A673 (cell line): ENCODE measurements at places on chromosomes 4 and X.

DNA sequence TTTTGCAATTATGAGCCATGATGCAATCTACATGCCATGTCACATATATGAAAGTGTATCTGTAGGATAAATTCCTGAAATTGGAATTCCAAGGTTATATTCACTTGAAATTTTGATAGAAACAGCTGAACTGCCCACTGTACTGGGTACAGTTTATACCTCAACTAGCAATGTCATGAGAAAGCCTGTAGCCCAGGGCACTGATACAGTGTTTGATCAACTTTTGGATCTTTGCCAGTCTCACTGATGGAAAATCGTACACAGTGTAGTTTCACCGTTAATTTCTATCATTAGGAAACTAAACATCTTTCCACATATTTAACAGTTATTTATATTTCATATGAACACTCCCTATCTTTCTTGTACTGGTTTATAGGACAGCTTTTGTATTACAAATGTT is 34.2 kb downstream of the TAPT1 start:
- no peak for DNase-seq

GRCh38 chrX:38879631-38880220 is 78.5 kb downstream of the MID1IP1 start:
- DNase-seq = no peak

GRCh38 chr4:48262926-48263325 is 6.7 kb downstream of the TEC start:
- DNase-seq = no peak

GRCh38 chr4:183968502-183968901 is 63.4 kb downstream of the STOX2 start:
- DNase-seq = no peak

DNA sequence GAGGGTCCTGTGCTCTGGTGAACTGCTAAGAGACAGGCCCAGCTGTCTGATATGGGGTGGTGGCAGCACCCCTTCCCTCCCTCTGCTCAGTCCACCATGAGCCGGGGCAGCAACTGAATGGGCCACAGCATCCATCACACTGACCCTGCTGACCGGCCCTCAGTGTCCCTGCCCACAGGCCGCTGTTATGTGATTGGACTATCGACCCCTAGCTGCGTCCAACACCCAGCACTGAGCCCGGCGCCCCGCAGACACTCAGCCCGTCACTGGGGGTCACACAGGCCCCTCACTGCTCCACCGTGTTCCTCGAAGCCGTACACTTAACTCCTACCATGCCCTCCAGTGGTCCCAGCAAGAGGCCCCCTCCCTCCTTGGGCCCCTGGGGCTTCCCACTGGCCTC is 88.8 kb upstream of the PSAPL1 start:
- no peak for DNase-seq

GRCh38 chr4:87864321-87864720 is 31.6 kb downstream of the MEPE start:
- no peak for DNase-seq

GRCh38 chr4:147782087-147782781 is 50.3 kb downstream of the ARHGAP10 start:
- peak; percentile 92 for DNase-seq

DNA sequence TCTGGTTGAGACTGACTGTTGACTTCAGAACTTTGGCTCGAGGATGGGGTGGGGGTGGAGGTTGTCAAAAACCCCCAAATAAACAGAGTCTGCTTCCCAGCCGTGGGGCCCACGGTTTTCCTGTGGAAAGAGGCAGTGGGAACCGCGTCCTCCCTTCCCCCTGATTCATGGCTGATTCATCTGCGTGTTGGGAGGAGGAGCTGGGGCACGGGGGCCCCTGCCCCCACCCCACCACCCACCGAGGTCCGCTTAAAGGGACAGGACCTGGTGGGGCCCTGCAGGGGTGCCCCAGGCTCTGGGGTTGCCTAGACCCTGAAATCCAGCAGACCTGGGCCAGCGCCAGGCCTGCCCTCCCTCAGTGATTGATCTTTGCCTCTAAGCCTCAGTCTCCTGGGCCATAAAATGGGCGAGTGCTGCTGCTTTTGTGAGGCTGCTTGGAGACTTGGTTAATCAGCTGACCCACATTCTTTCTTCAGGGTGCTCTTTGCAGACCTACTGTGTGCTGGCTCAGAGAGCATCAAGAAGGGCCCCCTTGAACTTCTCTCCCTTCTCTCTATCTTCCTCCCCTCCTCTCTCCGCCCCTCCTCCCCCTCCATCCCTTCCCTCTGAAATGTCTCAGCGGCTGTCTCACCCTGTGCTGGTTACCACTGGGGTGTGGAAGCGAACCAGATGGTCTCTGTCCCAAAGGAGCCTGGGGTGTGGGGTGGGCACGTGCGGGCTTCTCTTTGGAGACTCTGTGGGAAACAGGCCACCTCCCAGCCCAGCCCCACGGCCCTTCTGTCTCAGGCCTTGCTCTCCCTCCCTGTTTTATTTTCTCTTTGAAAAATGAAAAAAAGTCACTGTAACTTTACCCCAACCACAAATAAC is 9.1 kb downstream of the HTRA3 start:
- DNase-seq = no peak

GRCh38 chrX:95057341-95057740 is 1383.3 kb downstream of the FAM133A start:
- DNase-seq = no peak

GRCh38 chrX:130637591-130637990 is 235.8 kb downstream of the RBMX2 start:
- no peak for DNase-seq

GRCh38 chr4:24578364-24578763 is 6.0 kb downstream of the DHX15 start:
- DNase-seq = no peak

DNA sequence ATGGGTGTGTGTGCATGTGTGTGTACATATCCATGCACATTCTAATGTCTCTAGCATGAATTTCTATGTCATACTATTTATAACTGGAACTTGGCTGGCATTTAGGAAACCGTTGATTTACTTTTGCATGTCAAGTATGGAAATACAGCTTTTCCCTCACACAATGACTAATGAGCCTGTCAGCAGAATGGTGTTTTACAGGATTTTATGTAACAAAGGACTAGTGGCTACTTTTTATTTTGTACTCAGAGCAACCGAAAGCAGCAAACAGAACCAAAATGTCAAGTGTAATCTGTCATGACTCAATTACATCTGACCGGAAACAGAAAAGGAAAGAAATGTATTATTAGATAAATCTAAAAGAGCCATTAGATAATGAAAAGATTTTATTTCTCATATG is 1911.5 kb upstream of the AGA start:
- DNase-seq = no peak

- no peak for DNase-seq
Measured at GRCh38 chrX:8520791-8521190, 56.2 kb downstream of the VCX3B start.

GRCh38 chr4:145538596-145538995 is 56.9 kb downstream of the SMAD1 start:
- no peak for DNase-seq

DNA sequence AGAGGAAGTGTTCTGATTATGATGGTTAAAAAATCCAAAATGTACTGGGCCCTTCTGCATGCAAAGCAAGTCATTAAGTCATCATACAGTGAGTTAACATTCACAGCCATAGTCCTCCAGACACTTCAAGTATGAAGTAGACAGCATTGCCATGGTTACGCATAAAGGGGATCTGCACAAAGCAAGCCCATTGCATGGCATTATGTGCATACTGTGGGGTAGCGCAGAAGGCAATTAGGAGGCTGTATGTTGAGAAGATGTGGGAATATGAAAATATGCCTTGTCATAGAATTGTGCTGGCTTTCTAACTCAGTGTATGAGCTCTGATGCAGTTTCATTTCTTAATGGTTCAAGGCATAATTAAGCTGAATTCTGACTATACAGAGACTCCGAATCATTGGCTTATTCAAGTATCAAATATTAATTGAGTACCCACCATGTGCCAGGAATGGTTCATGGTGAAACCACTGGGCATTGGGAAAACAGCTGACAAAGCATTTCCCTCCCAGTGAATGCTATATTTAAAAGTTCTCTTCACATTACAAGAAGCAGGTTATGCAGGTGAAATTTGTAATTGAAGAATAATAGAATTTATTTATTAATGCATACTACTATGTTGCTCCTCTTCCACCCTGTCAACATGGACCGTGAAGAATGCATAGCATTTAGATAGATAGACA is 588.9 kb downstream of the ZNF674 start:
- DNase-seq = no peak

GRCh38 chr4:15398001-15398400 is 29.8 kb upstream of the C1QTNF7 start:
- no peak for DNase-seq

- no peak for DNase-seq
Measured at GRCh38 chrX:45954026-45954425, 591.2 kb downstream of the ZNF674 start.

DNA sequence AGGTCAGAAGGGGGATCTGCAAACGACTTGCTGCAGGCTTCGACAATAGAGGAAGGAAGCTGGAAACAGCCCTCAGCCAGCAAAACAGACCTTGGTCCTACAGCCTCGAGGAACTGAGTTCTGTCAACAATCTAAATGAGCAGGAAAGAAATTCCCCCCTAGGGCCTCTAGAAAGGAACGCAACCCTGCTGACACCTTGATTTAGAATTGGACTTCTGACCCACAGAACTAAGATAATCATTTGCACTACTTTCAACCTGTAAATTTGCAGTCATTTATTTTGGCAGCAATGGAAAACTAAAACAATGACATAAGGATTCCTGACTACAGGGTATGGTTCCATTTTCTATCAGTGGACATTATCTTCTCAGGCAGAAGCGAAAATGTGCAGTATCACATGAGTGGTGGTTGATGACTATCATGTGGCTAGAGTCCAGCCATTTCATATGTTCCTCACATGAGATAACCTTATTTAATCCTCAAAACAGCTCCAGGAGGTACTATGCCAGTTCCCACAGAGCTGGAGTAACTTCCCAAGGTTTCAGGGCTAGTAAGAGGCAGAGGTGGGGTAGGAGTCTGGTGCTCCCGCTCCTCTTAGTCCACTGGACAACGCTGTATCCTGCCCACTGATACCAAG is 61.6 kb downstream of the SAT1 start:
- no peak for DNase-seq

DNA sequence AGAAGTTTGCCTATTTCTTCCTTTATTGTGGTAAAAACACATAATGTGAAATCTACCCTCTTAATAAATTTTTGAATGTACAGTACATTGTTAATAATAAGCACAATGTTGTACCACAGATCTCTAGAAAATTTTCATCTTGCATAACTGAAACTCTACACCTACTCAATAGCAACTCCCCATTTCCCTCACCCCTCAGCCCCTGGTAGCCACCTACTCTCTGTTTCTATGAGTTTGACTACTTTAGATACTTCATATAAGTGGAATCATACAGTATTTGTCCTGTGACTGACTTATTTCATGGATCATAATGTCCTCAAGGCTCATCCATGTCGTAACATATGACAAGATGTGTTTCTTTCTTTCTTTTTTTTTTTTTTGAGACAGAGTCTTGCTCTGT is 446.4 kb downstream of the RPA4 start:
- no peak for DNase-seq

DNA sequence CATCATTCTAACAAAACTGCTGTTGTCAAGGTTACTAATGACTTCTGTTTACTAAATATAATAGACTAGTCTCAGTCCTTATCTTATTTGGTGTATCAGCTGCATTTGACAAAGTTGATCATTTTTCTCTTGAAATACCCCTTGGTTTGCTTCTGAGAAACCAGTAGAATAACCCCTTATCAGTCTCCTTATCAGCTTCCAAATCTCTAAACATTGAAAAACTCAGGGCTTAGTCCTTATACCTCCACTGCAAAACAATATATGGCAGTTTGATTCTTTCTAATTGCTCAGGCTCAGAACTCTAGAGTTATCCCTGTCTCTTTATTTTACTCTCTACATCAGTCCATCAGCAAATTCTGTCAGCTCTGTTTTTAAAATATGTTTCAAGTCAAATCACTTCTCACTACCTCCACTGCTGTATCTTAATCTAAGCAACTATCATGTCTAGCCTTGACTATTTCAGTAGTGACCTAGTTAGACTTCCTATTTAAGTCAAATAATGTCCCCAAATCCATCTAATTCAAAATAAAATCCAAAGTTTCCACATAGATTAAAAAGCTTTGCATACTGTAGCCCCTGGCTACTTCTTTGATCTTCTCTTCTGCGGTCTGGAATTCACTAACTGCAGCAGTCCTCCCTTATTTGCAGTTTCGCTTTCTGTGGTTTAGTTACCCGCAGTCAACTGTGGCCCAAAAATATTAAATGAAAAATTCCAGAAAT is 87.1 kb upstream of the NPNT start:
- no peak for DNase-seq

DNA sequence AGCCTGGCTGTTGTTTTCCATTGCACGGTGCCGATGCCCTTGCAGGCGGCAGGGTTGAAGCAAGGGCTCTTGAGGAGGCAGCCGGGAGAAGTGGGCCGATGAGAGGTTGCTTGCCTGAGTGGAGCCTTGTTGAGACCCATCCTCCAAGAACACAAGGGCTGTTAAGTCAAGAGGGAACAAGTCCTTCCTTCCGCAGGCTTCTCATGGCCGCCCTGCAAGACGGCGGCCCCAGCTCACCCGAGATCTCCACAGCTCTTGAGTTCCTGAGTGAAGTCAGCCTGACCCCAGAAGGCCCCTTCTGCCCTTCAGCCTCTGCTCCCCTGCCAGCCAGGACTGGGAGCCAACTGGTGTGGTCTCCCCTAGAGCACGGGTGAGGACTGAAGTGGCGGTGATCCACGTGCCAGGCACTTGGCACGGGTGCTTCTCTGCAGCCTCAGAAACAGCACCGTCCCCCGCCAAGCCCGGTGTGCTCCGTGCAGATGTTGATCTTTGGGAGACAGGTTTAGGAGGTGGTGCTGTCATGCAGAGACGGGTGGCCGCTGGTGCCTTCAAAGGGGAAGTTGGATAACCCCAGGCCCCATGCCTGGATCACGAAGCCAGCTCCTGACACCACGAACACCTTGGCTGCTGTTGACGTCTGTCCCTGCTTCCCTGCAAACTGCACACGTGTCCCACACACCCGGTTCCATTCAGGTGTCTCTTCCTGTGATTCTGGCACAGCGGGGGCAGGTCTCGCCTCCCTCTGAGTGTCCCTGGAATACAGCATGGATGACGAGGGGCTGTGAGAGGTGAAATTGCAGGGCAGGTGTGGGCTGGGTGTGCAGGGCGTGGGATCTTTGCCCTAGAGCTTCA is 164.4 kb upstream of the PSAPL1 start:
- no peak for DNase-seq
